Stimulated activated CD8-positive, alpha-beta memory T cell treated with anti-CD3 and anti-CD28 coated beads, Interleukin-7, amount 100 ng/mL, for 1 hour (primary cell): ENCODE measurements at places on chromosomes 5 and 9.

- no peak for DNase-seq
These were observed 48.3 kb downstream of the DAP start for GRCh38 chr5:10712574-10713366.

DNA sequence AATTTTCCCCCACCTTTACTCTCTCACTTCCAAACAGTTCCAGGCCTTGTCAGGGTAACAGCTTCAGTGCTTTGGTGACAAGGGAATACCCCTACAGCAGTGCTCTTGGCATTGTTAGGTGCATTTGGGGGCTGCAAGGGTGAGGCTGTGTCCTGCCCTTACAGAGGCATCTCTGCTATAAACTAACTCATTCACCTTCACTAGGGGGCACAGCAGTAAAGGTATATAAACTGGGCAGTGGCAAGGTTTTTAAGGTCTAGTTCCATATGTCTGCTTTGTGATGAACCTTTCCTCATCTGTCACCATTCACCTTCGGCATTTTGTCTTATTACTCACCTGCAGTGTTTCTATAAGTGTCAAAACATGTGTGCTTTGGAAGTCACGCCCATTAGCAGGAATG is 79.1 kb upstream of the GPR151 start:
- DNase-seq, result no peak

GRCh38 chr9:97571664-97572063 is 61.5 kb downstream of the TSTD2 start:
- DNase-seq, result no peak

- no peak for DNase-seq
These were observed 272.2 kb downstream of the FSTL4 start for GRCh38 chr5:133340002-133340755.

DNA sequence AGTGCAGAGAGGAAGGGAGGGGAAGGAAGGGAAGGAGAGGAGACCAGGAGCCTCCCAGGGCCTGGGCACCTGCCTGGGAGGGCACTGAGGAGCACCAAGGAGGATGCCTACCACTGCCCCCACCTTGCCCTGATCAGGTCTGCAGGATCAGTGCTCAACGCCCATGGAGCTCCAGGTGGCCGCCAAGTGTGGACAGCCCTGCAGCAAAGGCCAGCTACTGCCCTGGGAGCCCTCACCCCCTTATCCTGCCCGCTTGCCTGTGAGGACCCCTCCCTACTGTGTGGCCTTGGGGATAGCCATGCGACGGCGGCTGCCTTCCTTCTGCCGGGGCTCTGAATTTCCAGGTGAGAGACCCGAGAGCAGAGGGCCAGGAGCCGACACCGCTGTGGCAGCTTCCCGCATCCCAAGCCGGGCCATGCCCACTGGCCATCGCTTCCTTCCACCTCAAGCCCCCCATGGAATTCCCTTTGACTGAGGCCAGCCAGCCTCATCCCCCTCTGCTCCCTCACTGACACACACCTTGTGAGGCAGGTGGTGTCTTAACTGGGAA is 12.4 kb downstream of the ADAMTS2 start:
- no peak for DNase-seq

DNA sequence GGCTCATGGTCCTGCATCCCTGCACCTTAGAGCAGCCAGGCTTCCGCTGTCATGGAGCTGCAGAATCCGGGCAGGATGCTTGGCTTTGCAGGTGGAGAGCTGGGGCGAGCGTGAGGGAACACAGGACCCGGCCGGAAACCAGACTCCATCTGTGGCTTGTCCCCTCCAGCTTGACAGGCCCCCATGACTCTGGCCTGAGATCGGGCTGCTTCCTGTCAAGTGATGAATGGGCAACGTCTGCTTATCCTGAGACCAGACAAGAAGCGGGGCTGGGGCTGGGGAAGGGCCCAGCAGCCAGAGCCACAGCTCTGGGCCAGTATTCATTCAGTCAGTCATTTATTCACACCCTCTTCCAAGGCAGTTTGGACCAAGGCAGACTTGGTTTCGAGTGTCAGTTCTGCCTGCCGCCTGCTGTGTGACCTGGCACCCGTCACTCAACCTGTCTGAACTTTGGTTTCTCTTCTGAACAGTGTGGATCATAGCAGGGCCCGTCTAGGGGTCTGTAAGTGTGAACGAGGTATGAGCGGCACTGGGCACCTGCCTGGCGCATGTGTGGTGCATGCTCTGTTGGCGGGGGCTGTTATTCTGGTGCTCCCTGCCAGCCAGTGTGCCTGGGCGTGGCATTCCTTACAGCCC is 37.5 kb downstream of the NEK6 start:
- no peak for DNase-seq

- DNase-seq, result no peak
These were observed 72.7 kb downstream of the SMIM23 start for GRCh38 chr5:171858303-171858702.

- no peak for DNase-seq
These were observed 34.9 kb downstream of the SMIM23 start for GRCh38 chr5:171820561-171820960.

DNA sequence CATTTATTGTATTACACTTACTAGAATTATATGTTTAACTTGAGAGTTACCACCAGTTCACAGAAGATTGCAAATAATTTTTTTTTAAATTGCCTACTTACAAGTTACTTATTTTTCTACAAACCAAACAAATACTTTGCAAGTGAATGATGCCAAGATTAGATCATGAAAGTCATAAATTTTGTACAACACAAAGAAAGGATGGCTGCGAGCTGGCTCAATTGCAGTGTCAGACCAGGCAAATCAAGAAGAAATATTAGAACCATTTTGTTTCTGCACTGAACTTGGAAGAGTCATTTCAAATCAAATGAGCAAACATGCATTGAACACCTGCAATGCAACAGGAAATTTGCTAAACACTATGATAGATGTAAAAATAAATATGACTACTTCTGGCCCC is 97.3 kb downstream of the PLCXD3 start:
- DNase-seq, result no peak

GRCh38 chr5:172175263-172175719 is 12.7 kb downstream of the STK10 start:
- DNase-seq, result peak; percentile 80

DNA sequence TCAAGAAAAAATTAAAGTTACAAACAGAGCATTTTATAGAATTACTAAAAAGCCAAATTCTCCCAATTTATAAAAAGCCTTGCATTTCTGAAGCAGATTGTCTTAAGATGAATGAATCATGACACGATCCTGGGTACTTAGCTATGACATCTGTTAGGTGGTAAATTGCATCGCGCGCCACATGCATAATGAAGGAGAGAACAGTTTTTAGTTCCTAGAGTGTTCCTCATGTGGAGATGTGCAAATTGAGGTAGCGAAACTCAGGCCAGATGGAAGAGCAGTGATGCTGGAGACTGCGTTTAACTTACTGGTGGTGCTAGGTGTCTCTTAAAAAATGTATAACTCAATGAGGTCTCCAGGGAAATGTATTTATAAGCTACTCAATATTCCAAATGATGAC is 516.1 kb downstream of the EFNA5 start:
- no peak for DNase-seq

- DNase-seq, result no peak
These were observed 5.8 kb upstream of the IL4 start for GRCh38 chr5:132667761-132668705.

GRCh38 chr5:43432486-43433375 is 20.5 kb upstream of the CCL28 start:
- no peak for DNase-seq

GRCh38 chr9:133560311-133560710 is 25.8 kb downstream of the ADAMTSL2 start:
- DNase-seq, result no peak

- no peak for DNase-seq
These were observed 91.1 kb downstream of the PRDM6 start for GRCh38 chr5:123180178-123180577.

GRCh38 chr9:16307626-16308195 is 562.8 kb downstream of the BNC2 start:
- no peak for DNase-seq

DNA sequence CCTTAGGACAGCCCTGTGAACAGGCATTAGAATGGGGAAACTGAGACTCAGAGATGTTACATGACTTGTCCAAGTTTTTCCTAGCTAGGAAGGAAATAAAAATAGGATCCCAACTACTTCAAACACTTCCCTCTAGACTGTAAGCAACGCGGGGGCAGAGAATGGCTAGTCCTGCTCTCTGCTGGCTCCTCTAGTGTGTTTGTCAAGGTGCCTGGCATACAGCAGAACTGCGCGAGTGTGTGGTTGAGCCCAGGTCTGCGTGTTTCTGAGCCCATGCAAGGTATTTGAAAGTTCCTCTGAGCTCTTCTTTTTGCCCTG is 152.5 kb downstream of the MACROH2A1 start:
- no peak for DNase-seq

DNA sequence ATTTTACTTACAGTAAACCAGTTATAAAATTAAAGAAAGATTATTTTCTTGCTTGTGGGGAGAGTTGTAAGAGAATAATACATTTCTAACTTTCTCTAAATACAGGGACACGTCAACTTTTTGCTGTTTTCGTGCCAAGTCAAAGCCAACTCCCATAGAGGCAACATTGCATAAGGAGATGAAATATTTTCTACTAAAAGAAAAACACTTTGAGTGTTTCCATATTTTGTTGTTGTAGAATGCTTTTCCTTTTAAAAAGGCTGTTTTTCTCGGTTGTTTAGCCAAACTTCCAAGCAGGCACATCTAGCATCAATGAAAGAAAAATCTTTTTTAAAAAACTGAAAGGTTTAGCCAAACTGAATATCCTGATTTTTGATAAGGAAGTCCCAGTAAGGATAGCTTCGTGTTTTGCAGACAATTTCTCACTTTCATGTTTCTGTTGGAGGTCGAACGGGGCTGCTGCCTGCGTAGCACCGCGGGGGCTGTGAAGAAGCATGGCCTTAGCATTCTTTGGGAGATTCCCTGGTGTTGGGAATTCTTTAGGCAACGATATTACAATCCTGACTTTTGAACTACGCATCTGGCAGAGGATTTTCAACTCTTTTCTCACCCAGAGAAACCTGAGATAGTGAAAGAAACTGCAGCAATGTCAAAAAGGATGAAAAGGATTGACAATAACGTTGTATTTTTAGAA is 108.1 kb upstream of the FBXL7 start:
- no peak for DNase-seq

DNA sequence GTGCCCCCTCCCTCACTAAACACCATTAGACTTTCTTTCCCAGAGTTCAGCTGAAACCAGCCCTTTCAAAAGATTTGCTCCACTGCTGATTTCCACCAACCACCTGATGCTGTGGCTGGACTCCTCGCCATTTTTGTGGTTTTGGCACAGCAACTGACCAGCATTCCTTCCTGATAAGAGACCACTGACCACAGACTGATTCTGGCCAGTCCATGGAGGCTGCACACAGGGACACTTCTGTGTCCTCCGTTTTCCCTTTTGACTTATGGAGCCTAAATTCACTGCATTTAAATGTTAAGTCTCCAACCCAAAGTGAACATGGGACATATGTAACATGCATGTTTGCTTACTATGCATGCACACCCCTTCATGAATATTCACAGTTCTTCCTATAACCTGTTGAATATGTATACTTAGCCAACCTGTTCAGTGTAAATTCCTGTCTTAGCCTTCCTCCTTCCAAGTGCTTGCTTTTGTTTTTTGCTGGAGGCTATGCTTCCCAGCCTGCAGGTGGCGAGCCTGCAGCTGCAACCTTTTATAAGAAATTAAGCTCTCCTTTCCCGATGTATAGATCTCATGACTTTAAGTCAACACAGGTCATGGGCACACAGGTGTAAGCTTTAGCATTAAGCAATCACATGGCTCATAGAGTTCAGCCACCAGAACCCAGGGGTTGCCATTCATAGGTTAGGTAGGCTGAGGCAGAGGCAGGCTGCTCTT is 78.7 kb downstream of the ACTL7B start:
- DNase-seq, result no peak

DNA sequence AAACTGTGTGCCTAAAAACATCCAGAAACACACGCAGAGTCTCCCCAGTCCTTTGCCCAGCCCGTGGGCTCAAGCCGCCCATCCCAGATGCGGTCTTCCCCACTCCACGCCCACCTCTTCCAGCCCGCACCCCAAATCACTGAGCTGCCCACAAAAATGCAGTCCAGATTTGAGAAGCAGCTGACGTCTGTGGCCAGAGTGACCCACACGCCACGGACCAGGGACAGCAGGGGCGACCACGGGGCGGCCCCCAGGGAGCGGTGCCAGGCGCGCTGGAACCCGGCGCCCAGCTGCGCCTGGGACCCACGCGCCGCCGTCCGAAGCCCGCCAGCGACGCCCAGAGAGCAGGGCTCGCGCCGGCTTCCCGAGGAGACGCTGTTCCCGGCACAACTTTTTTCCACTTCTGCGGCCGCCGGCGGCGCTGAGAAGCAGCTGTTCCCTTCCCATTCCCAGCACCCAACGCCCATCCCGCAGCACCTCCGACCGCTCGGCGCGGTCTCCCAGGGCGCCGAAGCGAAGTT is 674 bp downstream of the LHFPL2 start:
- no peak for DNase-seq

- no peak for DNase-seq
These were observed 324.4 kb downstream of the PDE4D start for GRCh38 chr5:59569158-59569557.

- DNase-seq, result no peak
These were observed 121.2 kb upstream of the PTPN3 start for GRCh38 chr9:109619310-109619709.

- no peak for DNase-seq
These were observed 41.0 kb upstream of the ANGPTL2 start for GRCh38 chr9:127163409-127163808.

DNA sequence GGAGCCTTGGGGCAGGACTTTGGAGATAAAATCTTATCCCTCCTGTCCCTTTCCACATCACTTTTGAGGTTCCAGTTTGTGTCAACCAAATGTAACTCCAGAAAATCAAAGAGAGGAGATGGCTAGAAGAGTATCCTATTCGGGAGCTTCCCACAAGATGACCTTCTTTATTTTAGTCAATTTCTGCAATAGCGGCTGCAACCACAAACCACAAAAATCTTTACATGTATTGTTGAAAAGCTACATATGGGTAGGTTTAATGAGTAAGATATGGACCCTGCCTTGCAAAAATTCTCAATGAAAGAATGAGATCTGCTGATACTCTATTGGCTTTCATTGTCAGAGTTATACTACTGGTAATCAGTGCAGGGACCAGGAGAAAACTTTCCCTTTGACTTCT is 92.2 kb upstream of the MAMDC2 start:
- no peak for DNase-seq

DNA sequence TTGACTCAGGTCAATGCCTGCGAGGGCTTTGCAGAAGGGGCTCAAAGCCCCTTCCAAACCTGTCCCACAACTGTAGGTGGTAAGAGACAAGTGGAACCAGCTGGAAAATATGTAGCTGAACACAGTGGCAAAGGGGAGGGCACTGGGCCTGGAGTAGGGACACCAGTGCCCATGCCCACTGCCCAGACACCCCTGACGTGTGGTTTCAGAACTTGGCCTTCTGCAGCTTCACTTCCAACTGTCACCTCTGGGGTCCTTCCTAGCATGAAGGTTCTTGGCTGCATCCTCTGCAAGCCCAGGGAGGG is 233.1 kb upstream of the IRX1 start:
- DNase-seq, result no peak

- DNase-seq, result no peak
These were observed 179.8 kb upstream of the ARRDC3 start for GRCh38 chr5:91562922-91563321.

DNA sequence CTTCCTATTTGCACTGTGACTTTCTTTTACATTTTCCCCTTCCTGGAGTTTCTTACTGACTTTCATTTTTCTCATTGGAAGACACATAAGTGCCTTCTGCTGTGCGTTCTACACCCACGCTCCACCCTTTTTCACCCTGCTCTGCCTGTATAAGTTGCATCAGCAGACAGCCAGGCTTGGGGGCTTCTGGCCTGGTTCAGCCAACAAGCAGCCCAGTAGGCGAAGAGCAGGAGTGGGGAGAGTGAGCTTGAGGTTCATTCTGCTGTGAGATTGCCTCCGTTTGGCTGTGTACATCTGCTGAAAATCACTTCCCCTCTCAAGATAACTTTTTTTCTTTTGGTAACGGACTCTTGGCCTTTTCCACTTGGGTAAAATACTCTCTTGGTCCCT is 38.4 kb downstream of the RASGRF2 start:
- no peak for DNase-seq
